Renal pelvis (tissue), 12 donors: ENCODE measurements at places on chromosomes 5 and 9. TPM values are rescaled to one million over a fixed set of nuclear protein-coding genes. Genes with fewer than 3 reads are reported as not detected.

DNA sequence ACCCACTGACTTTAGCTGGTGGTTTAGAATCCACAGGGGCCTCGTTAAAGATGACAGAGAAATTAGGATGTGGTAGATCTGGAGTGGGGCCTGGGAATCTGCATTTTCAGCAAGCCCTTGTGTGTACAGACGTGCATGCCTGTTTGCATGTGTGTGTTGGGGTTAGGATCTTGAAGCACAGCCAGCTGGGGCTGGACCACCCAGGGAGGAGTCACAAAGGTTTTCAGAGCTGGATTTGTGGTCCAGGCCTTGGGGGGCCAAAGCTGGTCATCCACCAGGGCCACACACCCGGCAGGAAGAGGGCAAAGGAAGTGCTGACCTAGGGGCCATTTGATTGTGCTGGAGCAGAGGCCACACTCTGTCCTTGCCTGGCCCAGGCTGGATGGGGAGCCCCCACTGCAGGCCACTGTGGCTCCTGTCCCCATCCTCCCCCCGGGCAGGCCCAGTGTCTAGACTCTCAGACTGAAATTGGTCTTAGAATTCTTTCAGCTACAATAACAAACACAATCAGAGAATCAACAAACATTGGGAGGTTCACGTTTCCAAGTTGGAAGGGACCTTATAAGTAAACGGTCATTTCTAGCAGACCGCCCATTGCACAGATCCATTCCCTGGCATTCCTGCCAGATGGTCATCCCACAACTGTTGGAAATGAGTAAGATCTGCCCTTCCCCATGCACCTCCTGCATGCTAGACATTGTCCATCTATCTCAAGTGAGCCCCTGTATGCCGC is 10.3 kb downstream of the CDX1 start:
- DNase-seq: no peak

DNA sequence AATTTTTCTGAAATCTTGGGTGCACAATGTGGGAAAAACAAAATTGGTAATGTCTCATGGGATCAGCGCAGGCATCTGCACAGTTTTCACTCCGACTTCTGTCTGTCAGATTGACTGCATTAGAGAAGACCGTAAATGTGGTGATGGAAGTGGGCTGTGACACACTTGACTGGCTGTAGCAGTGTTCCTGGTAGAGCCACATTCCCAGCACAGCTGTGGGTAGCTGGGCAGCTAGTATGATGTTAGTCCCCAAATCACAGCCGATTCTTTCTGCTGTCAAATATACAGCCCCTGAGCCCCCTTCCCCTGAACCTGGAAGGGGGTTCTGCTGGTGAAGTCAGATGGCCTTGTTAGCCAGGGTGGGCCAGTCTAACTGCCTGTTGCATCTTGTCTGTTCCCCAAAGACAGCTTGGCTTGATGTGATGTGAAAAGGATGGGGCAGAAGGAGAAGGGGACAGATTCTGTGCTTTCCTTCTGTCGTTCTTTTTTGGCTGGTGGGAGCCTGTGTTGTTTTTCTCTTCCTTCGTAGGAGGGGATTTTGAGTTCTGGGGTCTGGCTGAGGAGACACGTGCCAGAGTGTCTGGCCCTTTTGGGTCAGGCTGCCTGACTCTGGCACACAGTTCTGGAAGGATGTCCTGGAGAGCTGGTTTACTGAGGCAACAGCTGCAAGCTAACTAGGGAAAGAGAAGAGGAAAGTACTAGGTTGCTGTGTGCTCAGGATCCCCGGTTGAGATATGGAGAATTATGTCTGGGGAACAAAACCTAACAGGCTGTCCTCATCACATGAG is 66.4 kb upstream of the SPRY4 start:
- DNase-seq: no peak

- DNase-seq: peak; percentile 27
Observed at GRCh38 chr5:128539038-128539429, 989 bp upstream of the FBN2 start.

GRCh38 chr5:72799721-72800120 is 16.7 kb upstream of the TNPO1 start:
- no peak for DNase-seq

DNA sequence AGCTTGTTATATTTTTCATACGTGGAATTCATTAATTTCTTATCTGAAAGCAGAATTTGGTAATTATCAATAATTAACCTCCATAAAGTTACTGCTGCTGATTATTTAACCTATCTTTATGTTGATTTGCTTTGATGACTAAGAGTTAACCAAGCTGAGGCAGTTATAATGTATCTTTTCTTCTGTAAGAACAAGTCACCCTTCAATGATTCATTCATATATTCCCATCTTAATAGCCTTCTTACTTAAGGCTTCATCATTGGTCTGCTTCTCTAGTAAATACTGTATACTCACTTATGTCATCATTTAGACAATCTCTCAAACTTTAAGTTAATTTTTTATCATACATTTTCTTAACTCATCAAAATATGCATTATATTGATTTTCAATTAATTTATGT is 592.2 kb downstream of the ANXA1 start:
- DNase-seq: no peak

Gene IL3
- polyA plus RNA-seq: not detected

Gene C9orf153
- polyA plus RNA-seq: 0.10 TPM

Gene IFNA2
- not detected for polyA plus RNA-seq

Gene SLC6A18
- 2.5 TPM for polyA plus RNA-seq

Gene C9orf50
- polyA plus RNA-seq: 1.2 TPM

Gene IL4
- not detected for polyA plus RNA-seq

Gene ANKRD31
- 0.46 TPM for polyA plus RNA-seq
